HAP-1 (cell line): ENCODE measurements at places on chromosomes 16 and 17.
A peak's percentile ranks its signal among the peaks of the same experiment; 100 is the strongest.

GRCh38 chr17:39996162-39996561 lies 15.6 kb downstream of the PSMD3 start:
- no peak for DNase-seq

DNA sequence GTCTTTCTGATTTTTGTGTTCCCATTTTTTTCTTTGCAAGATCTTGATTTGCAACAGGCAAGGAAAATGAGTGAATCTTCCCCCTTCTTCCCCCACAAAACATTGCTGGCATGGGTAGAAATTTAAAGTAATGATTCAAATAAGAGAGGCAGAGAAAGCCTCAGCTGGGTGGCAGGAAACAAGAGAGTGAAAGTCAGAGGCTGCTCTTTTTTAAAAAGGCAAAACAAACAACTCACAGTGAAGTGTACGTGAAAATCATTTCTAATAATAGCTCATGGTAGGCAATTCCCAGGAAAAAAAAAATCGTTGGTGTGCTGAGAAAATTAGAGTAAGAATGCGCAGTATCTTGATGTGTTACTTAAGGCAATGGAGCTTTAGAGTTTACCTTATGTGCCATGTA lies 229.5 kb downstream of the FTO start:
- no peak for DNase-seq

DNA sequence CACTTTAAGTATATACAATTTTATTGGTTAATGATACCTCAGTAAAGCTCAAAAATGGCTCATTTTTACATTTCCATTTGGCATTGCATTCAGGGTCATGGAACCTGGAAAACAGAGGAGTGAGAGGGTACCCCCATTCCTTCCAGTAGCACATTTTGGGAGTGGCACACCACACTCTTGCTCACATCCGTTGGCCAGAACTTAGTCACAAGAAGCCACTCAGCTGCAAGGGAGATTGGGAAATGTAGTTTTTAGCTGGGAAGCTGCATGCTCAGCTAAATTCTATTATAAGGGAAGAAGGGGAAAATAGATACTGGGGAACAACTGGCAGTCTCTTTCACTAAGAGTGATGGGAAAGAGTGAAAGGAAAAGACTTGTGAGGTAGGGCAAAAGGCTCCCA lies 102.5 kb upstream of the TMEM97 start:
- DNase-seq = no peak

GRCh38 chr16:70252355-70252988 lies 732 bp upstream of the EXOSC6 start:
- DNase-seq = no peak

DNA sequence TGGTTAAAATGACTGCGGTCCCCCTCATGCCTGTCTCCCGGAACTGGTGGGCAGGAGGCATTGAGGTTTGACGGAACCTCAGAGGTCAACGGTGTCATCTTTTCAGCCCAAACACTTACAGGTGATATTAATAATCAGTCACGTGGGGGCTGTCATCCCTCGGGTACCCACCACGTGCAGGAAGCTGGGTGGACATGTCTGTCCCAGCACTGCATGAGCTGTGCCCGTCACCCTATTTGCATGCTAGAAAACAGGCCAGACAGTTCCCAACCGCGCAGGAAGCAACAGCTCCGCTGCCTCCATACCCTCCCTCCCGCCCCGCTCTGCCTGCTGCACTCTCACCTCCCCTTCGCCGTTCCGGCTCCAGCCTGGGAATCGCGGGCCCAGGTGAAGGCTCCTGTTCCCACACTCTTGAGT lies 1.4 kb downstream of the SYNGR3 start:
- no peak for DNase-seq

DNA sequence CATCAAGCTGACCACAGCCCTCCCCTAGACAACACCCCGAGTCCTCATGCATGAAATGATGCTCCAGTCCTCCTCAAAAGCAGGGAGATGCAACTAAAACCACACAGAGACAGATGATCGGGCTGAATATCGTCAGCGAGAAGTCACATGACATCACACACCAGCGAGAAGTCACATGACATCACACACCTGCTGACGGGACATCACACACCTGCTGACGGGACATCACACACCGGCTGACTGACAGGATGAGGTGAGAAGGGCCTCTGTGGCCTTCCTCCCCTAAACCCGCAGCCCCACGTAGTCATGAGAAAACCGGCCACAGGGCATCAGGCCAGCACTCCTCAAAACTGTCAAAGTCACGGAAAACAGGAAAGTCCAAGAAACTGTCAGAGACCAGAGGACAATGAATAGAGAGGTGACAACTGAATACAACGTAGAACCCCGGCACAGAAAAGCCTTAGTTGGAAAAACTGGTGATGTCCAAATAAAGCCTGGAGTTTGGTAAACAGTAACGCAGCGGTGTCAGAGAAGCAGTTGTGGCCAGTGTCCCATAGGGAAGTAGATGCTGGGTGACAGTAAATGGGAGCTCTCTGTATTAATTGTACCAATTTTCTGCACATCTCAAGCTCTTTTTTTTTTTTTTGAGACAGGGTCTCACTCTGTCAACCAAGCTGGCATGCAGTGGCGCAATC lies 14.3 kb downstream of the LITAF start:
- DNase-seq = no peak

DNA sequence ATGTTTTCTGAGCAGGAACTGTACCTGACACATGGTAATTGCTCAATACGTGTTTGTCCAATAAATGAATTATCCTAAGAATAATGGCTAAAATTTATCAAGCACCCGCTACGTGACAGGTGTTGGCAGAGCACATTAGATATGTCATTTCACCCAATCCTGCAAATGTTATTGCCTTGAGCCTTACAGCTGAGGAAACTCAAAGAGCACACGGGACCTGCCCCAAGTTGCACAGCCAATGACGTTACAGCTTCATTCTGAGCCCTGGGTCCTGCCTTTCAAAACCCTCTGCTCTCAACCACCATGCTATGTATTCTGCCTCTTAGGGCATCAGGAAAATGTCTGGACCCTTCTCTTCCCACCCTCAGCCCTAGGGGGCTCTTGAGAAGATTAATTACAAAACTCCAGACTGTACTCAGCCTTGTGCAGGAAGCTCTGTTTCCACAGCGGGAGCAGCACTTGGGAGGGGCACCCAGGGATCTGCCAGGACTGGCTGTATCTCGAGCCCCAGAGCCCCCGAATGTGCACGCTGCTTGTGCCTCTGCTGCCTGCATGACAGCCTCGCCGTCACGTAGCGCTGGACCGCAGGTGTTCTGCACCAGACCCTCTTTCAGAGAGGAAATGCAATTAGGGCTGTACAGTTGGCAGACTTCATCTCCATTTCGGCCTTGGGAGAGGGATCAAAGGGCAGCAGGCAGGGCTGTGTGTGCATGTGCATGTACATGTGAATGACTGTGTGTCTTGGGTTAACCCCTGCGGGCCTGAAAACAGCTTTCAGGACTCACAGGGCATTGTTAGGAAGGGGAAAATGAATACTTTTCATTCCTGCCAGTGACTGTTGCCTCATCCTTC lies 71.6 kb downstream of the GPR139 start:
- DNase-seq = no peak

GRCh38 chr17:56773124-56773523 lies 60.6 kb downstream of the C17orf67 start:
- no peak for DNase-seq

DNA sequence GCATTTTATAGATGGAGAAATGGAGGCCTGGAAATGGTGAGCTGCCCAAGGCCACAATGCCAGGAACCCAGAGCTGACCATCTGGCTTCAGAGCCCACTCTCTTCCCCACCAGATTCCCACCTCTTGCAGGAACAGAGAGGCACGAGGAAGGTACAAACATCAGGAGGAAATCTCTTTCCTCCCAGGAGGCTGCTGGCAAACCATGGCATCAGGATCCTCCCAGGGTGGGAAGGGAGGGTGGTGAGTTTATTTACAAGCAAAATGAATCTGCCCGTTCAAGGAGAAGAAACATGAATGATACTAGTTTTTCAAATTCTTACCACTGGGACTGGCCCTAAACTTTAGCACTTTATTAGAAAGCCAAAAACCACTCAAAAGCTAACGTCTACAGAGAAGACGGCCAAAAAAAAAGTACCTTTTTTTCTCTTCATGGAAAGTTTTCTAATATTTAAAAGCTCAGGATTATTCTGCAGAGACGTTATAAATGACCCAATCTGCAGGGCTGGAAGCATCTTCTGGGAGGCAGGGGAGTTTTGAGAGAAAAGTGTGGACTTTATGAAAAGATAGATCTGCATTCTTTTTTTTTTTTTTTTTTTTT lies 79.1 kb downstream of the NXN start:
- no peak for DNase-seq

- DNase-seq = peak; percentile 79
Observed at GRCh38 chr16:69123910-69124309, 8.5 kb downstream of the CHTF8 start.

DNA sequence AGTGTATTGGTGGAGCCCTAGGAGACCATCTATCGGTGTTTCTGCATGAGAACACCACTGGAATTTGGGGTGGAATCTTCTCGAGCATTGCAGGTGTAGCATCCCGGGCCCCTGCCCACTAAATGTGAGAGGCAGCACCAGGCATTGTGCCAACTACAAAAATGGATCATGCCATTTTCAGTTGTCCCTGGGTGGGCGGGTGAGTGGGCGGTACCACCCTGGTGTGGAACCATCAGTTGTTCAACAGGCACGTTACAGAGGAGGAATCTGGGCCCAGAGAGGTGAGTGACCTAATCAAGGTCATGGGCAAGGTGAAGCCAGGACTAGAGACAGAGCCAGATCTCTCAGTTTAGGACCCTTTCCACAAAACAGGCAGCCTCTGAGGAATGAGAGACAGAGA lies 8.8 kb downstream of the PIPOX start:
- DNase-seq = no peak

DNA sequence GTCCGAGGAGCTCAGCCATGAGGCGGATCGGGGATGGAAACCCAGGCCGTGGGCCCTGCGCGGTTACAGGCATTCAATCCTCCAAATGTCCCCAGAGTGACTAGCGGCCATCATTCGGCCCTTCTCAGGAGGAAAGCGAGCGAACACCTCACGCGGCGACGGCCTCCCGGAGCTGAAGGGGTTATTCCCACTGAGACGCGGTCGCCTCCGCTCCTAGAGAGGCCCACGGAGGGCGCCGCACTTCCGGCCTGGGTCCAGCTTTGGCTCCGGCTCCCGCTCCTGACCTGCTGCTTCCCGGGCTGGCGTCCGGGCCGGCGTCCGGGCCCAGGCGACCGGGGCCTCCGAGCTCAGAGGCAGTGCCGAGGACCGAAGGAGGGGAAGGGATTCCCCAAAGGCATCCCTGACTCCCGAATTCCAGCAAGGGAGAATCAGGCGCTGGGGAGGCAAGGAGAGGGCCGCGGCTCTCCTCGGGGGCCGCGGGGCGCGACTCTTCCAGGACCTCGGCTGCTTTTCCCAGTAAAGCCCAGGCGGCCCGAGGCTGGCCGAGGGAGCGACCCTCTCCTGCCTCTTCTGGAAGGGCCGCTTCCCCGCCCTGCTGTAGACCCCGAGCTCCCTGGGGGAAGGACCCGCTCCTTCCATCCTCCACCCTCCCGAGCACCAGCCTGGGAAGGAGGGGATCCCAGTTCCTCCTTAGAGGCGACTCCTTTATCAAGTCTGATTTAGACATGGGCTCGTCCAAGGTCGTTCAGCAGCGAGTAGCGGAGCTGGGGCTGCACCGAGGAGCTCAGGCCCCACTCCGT lies 18.6 kb upstream of the ZNF629 start:
- DNase-seq = no peak

GRCh38 chr17:9771465-9771864 lies 19.9 kb downstream of the DHRS7C start:
- no peak for DNase-seq

DNA sequence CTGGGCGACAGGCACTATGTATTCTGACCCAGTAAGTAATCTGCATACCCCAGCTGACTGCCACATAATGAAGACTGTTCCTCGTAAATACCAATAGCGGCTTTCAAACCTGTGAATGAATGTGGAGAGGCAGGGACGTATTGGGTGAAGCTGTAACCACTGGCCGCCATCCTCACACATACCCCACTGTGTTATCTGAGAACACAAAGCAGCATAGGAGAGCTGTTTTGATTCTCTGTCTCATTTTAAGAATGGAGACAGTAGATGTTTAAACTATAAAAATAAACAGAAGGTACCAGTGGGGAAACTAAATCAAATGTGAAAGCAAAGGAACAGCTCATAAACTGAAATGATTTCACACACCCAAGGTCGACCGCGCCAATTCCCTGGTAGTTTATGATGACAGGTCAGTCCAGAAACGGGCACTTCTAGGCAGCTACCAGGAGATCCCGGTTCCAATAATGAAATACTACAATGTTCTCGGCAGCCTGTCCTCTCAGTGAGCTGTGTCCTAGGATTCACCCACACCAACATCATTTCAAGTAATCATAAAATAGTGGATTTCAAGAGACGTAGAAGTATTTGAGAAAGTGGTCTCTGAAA lies 109.7 kb downstream of the ADCY9 start:
- DNase-seq = peak; percentile 23

- DNase-seq = no peak
Observed at GRCh38 chr16:85380002-85380395, 233.1 kb upstream of the GSE1 start.

GRCh38 chr17:72008236-72008876 lies 112.5 kb upstream of the SOX9 start:
- no peak for DNase-seq

DNA sequence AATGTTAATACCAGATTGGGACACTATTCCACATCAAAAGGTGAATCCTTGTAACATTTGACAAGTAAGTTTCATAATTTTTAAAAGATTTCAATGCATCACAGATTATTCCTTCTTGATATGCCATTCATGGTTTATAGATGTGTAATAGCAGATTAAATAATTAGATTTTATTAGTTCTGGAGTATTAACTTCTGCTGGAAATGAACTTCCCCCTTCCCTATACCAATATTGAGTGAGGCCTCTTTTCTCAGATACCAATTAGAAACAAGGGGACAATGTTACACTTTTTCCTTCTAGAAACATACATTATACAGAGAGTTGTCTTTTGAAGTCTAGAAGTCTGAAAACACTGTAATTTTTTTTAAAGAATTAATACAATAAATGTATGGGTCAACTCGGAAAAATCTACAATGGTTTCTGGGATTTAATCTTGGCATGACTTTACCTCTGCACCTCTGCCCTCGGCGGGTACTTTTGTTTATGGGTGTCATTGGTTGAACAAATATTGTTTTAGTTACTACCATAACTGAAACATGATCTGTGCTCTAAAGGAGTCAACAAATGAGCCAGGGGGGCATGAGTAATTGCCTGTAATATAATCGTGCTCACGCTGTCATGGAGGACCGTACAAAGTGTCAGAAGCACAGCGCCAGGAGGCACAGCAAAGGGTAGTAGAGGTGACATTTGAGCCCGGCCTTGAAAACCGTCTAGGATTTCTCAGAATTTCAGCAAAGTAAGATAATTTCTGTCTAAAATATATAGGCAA lies 8.2 kb downstream of the LRRC37B start:
- no peak for DNase-seq

- DNase-seq = peak; percentile 81
Observed at GRCh38 chr17:47978324-47978723, 7.4 kb downstream of the CDK5RAP3 start.
